ENCODE measurements at places on chromosomes 11 and 22. TPM values are rescaled to one million over a fixed set of nuclear protein-coding genes. Genes with fewer than 3 reads are reported as not detected.

DNA sequence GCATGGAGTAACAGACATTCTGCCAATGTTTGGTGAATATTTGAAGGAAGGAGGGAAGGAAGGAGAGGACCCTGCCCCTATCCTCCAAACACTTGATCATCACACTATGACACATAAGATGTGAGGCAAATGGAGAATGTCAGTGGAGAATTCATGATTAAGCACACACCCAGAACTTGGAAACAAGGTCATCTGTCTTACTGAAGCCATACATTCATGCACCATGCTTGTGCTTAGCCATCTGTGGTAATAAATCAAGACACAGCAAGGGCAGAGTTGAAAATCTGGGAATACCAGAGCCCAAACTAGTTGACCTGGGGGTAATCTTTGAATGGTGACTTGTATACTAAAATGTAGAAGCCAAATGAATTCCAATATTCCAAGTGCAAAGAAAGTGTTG, 7.9 kb upstream of the TIMP3 start:
- no peaks in the 10 kb centered on the region for H3K36me3 ChIP-seq
- no peak for DNase-seq
- no peak overlapping the region for H3K27ac ChIP-seq
- H3K4me3 ChIP-seq, result no peak overlapping the region
- peaks cover 3% of the 10 kb centered on the region for H3K27me3 ChIP-seq
- peaks cover 3% of the 10 kb centered on the region for H3K4me1 ChIP-seq

- H3K4me1 ChIP-seq, result no peaks in the 10 kb centered on the region
- no peak for DNase-seq
- no peaks in the 10 kb centered on the region for H3K36me3 ChIP-seq
Observed at GRCh38 chr11:88050247-88050646, 125.0 kb downstream of the RAB38 start.

GRCh38 chr22:50270666-50271394, 650 bp upstream of the MAPK11 start:
- peaks cover 45% of the 10 kb centered on the region for H3K4me1 ChIP-seq
- no peak for DNase-seq
- H3K27ac ChIP-seq, result peak overlapping the region; percentile 71
- no peaks in the 10 kb centered on the region for H3K27me3 ChIP-seq
- H3K36me3 ChIP-seq, result peaks cover 14% of the 10 kb centered on the region

DNA sequence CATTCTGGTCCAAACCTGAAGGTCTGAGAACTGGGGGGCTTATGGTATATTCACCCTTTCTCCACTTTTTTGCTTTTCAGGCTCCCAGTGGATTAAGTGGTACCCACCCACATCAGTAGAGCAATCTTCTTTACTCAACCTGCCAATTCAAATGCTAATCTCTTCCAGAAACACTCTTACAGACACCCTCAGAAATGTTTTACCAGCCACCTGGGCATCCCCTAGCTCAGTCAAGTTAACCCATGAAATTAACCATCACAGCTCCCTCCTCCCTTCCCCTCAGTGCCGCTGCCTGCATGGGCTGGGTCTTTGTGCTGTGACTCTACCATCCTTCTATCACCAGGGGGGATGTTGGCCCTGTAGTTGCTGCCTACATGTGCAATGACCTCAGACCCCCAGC, 398.7 kb downstream of the BUD13 start:
- H3K4me3 ChIP-seq, result no peak overlapping the region
- no peak overlapping the region for H3K27ac ChIP-seq
- peaks cover 7% of the 10 kb centered on the region for H3K27me3 ChIP-seq
- no peaks in the 10 kb centered on the region for H3K4me1 ChIP-seq

CLTCL1 gene
- total RNA-seq, result 11.5 TPM

OR52N2 gene
- not detected for total RNA-seq

UBQLN3 gene
- not detected for total RNA-seq

APLNR gene
- total RNA-seq, result 0.66 TPM

ZBTB16 gene
- total RNA-seq, result 14.1 TPM

MS4A7 gene
- not detected for total RNA-seq
